ENCODE measurements at places on chromosomes 16 and 17. TPM values are rescaled to one million over a fixed set of nuclear protein-coding genes. Genes with fewer than 3 reads are reported as not detected.
A peak's percentile ranks its signal among the peaks of the same experiment; 100 is the strongest.

GRCh38 chr17:51761105-51761504 is 397.4 kb downstream of the CA10 start:
- H3K4me1 ChIP-seq: no peaks in the 10 kb centered on the region
- H3K27me3 ChIP-seq: no peaks in the 10 kb centered on the region

GRCh38 chr16:51161440-51162195 is 10.5 kb upstream of the SALL1 start:
- no peak for DNase-seq
- no peak overlapping the region for H3K27ac ChIP-seq
- peaks cover 36% of the 10 kb centered on the region for H3K27me3 ChIP-seq

DNA sequence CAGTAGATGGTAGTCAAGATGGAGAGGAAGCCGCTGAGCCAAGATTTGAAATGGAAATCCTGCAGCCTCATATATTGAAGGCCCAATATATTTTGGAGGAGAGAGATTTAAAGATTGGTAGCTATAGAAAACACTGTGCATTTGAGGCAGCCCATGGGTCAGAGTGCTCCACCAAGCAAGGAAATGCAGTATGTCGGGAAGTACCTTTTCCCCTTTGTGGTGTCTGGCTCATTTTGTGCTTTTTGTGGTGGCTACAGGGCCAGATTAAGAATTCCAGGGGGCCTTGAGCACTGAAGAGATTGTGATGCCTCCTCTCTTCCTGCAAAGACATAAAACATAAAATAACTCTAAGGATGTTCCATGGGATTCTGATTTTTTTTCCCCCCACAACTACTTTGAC is 39.6 kb downstream of the CDRT15 start:
- H3K27me3 ChIP-seq: no peaks in the 10 kb centered on the region
- DNase-seq: no peak
- no peak overlapping the region for H3K27ac ChIP-seq
- no peak overlapping the region for H3K4me3 ChIP-seq
- peaks cover 24% of the 10 kb centered on the region for H3K4me1 ChIP-seq

- H3K27me3 ChIP-seq: no peaks in the 10 kb centered on the region
- no peaks in the 10 kb centered on the region for H3K36me3 ChIP-seq
Observed at GRCh38 chr17:83160443-83161297, 81.3 kb downstream of the METRNL start.

- DNase-seq: no peak
- no peaks in the 10 kb centered on the region for H3K36me3 ChIP-seq
- H3K4me3 ChIP-seq: no peak overlapping the region
- no peaks in the 10 kb centered on the region for H3K27me3 ChIP-seq
- no peak overlapping the region for H3K27ac ChIP-seq
- peaks cover 10% of the 10 kb centered on the region for H3K4me1 ChIP-seq
Observed at GRCh38 chr16:31099860-31100638, 5.5 kb upstream of the VKORC1 start.

DNA sequence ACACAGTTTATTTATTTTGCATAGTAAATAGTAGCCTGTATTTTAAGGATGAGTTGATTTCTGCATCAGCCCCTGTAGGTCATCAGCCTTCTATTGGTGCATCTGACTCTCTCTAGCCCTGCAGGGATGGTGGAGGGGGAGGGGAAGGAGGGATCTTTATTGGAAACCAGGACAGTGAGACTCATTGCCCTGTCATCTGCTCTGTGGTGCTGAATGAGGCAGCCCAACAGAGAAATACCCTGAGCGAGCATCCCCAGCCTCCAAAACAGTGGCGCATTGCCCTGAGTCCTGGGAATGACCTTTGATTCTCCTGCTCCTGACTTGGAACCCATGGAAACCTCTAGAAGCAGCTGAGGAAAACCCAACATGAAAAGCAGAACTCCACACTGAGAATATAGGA is 45.5 kb upstream of the STH start:
- H3K27ac ChIP-seq: no peak overlapping the region
- DNase-seq: no peak
- peaks cover 19% of the 10 kb centered on the region for H3K27me3 ChIP-seq
- H3K4me1 ChIP-seq: peaks cover 8% of the 10 kb centered on the region

GRCh38 chr17:5821803-5822202 is 237.5 kb upstream of the NLRP1 start:
- DNase-seq: no peak
- no peaks in the 10 kb centered on the region for H3K36me3 ChIP-seq
- no peak overlapping the region for H3K27ac ChIP-seq
- peaks cover 13% of the 10 kb centered on the region for H3K27me3 ChIP-seq

- H3K36me3 ChIP-seq: no peaks in the 10 kb centered on the region
- H3K4me1 ChIP-seq: no peaks in the 10 kb centered on the region
- H3K27ac ChIP-seq: no peak overlapping the region
Observed at GRCh38 chr16:25224731-25225319, 8.1 kb downstream of the AQP8 start.

GRCh38 chr17:227078-227945 is 45.9 kb upstream of the DOC2B start:
- no peaks in the 10 kb centered on the region for H3K4me1 ChIP-seq
- no peak overlapping the region for H3K4me3 ChIP-seq
- peak; percentile 56 for DNase-seq
- no peaks in the 10 kb centered on the region for H3K36me3 ChIP-seq

DNA sequence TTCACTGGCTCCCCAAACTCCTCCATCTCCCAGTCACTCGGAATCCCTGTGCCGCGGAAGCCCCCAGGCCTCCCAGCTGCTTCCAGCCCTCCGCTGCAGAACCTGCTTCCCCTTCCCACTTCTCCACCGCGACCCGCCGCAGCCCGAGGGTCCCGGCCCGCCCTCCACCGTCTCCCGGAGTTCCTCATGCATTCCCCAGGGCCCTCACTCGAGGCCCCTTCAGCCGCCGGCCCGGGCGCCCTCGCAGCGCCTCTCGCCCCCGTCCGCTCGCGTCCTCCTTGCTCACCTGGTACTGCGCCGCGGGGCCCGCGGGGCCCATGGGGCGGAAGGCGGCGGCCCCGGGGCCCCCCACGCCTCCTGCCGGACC is 329 bp downstream of the SMARCD2 start:
- peaks cover 4% of the 10 kb centered on the region for H3K36me3 ChIP-seq
- H3K27me3 ChIP-seq: no peaks in the 10 kb centered on the region
- H3K4me1 ChIP-seq: peaks cover 42% of the 10 kb centered on the region

KRT27 gene
- total RNA-seq: 0.55 TPM
